CD4-positive, CD25-positive, alpha-beta regulatory T cell (primary cell): ENCODE measurements at places on chromosomes 6 and 20.

GRCh38 chr20:4813863-4814695 is 92.4 kb downstream of the PRND start:
- DNase-seq, result peak; percentile 92

GRCh38 chr6:29442719-29443118 is 3.6 kb downstream of the OR10C1 start:
- no peak for DNase-seq

DNA sequence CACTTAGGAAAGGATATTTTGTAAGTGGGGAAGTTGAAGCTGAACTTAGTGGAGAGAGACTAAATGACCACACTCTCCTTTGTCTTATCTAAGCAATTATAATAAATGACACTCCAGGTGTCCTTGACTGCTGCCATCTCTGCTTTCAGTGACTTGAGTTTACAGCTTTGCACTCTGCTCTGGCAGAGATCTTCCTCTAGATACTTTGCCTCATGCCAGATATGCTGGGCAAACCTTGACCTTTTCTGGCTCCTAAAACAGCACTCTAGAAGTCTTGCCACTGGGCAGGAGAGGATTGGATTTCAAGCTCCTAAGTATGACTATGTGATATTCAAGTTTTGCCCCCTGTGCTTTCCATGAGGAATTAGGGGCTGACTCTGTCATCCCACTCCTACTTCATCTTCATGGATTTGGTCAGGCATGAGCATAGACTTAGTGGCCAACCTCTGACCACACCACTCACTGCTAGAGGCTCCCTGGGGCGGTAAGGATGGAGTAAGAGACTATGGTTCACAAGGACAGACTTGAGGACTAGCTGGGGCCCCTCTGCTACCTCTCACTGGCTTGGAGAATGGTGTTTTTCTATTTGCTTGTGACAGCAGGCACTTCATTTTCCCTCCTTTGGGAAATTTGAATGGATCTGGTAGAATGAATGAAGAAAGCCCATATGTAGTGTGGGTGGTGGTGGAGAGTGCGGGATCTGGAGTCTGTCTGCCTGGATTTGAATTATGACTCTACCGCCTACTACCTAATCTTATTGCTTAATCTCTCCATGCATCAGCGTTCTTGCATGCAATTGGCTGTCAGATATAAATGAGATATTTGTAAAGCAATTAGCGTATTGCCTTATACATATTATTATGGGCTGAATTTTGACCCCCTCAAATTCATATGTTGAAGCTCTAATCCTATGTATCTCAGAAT is 191.4 kb downstream of the REV3L start:
- no peak for DNase-seq

DNA sequence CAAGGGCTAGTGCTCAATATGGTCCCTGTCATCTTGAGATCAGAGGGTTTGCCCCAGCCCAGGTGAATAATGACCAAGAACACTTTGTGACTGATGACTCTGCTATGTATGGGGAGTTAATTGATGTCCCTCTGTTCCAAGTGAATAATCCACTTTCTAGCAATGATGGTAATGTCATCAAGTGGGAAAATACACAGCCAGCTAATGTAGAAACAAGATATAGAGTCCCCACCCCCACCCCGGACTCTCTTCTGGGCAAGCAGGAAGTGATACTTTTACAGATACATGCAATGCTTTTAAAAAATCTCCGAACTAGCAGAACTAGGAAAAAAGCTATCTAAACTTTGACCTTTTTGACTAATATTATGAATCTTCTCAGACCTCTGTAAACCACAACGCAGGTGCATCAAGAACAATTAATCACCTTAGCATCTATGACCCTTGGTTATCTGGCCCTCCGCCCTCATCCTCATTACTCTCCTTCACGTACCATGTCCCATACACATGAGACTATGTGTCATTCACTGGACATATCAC is 30.5 kb downstream of the CNR1 start:
- DNase-seq, result no peak

GRCh38 chr6:165986914-165987482 is 180.7 kb downstream of the TBXT start:
- no peak for DNase-seq

DNA sequence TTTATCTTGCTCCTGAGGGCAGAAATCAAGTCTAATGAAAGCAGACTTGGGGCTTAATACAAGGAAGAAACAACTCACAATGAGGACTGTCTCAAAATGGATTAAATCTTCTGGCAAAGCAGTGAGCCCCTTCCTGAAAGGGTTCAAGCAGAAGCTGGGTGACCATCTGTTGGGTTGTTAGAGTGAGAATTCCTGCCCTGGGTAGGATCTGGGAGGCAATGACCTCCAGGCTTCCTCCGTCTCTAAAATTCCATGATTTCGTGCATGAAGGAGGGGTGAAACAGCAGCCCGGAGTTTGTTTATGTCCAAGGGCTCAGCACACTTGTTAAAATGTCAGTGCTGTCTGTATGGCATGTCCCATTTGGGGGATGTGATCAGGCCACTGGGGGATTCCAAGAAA is 64.0 kb upstream of the KCNK16 start:
- DNase-seq, result no peak

- no peak for DNase-seq
These were observed 20.9 kb upstream of the ILRUN start for GRCh38 chr6:34717466-34717865.

GRCh38 chr20:49901588-49901987 is 13.7 kb downstream of the SPATA2 start:
- no peak for DNase-seq

DNA sequence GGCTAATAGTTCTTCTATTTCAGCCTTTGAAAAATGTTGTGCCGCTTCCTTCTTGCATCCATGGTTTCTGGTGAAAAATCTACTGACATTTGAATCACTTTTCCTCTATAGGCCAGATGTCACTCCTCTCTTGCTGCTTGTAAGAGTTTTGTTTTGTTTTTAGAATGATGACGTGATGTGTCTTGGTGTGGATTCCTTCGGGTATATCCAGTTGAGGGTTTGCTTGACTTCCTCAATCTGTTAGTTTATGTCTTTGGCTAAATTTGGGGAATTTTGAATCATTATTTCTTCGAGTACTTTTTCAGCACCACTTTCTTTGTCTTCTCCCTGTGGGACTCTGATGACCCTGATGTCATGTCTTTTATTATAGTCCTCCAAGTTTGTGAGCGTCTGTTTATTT is 175.5 kb downstream of the MYLK4 start:
- no peak for DNase-seq

DNA sequence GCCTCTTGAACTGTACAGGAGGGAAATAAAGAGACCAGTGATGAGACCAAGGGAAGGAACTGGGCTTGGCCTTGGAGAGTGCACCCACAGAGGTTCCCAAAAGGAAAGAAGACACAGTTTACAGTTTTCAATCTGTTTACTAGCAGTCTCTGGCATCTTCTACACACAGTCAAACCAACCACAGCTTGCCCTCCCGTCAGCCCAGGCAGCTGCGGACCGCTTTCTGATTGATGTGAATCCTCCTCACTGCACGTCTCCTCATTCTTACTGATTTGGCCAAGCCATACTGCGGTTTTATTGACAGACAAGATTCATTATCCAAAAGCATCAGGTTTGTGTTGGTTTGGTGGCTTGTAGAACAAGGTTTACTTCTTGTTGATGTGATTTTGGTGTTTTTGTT is 104.5 kb upstream of the ASF1A start:
- DNase-seq, result no peak

DNA sequence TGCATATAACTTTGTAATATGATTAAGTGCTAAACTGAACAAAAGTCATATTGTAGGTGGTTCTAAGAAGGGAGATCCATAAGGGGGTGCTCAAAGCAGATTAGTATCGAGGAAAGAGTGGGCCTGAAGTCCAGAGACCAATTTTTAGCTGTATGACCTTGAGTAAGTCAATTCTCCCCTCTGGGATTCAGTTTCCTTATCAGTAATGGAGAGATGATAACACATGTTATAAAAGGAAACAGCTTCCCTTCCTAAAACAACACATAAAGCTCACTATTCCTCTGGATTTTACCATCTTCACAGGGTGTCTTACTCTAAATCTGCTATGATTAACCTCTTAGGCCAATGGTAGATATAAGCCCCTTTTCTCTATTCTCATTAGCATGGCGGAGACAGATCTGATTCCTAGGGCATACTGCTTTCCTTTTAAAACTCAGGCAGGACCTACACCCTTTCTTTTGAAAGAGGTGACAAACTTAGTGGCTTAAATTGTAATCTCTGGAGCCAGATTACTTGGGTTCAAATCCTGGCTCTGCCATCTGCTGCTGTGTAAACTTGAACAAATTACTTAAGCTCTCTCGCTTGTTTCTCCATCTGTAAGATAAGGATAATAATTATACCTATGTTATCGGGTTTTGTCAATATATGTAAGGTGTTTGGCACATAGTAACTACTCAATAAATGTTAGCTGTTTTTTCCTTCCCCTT is 39.5 kb downstream of the ACSS2 start:
- no peak for DNase-seq

GRCh38 chr20:3447321-3447720 is 23.5 kb upstream of the ATRN start:
- DNase-seq, result no peak

- DNase-seq, result no peak
These were observed 21.6 kb upstream of the CCDC28A start for GRCh38 chr6:138752017-138752416.
